EL (cell line): ENCODE measurements at places on chromosomes 13 and 19.

- DNase-seq = peak; percentile 59
Measured at GRCh38 chr13:33351319-33351718, 65.8 kb upstream of the STARD13 start.

DNA sequence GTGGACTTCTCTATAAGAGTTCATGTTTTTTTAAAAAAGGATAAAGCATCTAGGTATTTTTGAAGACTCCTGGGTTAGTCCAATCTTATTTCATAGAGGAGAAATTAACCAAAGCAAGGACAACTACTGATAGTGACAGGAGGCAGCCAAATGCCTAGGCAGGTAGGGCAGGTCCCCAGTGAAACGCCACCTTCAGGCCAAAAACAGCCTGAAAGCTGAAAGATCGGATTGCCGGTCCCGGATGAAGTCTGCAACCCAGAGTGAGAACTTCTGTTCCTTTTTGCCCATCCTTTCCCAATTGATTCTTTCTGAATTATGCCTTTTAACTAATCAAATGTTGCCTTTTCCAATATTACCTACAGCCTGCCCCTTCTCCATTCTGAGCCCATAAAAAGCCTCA is 6.1 kb upstream of the GGACT start:
- no peak for DNase-seq

GRCh38 chr13:40120288-40120687 is 464.8 kb downstream of the COG6 start:
- no peak for DNase-seq

DNA sequence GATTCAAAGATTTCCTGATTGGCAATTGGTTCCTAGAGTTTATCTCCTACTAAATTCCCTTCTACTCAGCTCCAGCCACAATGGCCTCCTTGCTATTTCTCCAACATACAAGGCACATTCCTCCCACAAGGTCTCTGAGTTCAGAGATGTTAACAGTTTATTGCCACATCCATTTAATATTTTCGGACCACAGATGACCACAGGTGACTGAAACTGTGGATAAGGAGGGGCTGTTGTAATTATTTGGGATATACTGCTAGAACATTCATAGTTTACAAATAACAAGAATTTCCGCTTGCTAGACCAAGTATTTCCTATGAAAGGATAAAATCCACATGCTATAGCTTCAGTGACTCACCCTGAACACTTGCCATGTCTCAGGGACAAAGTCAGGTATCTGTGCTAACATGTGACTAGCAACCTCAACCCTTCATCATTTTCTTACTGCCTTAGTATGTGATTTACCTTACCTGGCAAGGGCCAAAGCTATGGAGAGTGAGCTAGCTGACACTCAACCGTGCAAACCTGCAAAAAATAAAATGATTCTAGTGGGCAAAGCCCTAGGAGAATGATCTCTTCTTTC is 117.7 kb downstream of the TBC1D4 start:
- DNase-seq = no peak

DNA sequence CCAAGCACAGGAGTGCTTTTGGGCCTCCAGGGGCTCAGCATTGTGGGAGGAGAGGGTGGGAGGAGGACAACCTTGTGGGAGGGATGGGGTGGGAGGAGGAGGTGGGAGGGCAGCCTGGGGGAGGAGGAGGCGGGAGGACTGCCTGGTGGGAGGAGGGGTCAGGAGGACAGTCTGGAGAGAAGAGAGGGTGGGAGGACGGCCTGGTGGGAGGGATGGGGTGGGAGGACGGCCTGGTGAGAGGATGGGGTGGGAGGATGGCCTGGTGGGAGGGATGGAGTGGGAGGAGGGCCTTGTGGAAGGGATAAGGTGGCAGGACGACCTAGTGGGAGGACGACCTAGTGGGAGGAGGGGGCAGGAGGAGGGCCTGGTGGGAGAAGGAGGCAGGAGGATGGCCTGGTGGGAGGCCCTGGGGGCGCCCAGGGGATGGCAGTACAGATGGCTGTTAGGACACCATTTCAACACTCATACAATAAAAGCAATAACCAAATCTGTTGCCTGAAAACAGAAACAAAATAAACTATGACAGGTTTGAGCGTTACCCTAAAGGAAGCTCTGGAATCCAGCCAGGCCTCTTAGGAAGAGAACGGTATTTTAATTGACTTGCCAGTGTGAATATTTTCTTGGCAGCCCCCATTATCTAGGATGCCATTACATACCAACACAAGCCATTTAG is 63.7 kb downstream of the CRYL1 start:
- DNase-seq = peak; percentile 8

DNA sequence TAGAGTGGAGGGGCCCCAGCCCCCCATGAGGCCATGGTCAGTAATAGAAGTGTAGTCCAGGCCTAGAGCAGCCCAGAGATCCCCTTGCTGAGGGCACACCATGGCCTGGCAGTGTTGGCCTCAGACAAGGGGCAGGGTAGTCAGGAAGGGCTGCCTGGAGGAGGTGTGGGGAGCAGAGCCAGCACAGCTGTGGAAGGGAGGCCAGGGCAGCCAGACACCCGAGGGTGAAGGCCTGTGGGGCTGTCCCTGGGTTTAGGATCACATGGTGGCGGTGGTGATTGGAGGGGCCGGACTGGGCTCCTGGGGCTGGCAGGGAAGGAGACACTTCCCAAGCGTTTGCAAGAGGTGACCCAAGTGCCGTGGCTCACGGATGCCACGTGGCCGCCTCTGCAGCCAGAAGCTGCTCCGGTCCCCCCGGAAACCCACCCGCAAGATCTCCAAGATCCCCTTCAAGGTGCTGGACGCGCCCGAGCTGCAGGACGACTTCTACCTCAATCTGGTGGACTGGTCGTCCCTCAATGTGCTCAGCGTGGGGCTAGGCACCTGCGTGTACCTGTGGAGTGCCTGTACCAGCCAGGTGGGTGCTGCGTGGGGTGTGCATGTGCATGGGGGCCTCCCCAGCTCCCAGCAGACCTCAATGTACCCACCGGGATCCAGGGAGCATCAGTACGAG is 11.6 kb upstream of the TEKTIP1 start:
- DNase-seq = no peak

DNA sequence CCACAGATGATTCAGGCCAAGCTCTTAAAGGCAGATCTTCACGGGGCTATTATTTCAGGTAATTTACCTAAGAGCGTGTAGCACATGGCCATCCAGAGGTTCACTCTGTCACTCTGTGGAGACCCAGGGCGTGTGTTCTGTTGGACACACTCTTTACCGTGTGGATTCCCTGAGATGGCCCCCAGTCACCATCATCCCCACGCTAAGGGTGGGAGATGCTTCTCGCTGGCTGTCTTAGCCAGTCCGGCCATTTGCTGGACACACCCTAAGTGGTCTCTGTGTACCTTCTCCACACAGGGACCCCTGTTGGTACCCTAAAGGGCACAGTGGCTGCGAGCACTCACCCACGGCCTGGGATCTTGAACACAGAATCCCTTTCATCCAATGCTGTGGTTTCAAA is 6.0 kb downstream of the POP4 start:
- no peak for DNase-seq
